Calu3 (cell line): ENCODE measurements at places on chromosomes 3 and 15.

- no peak for DNase-seq
Observed at GRCh38 chr3:12556314-12556689, 585 bp upstream of the MKRN2 start.

DNA sequence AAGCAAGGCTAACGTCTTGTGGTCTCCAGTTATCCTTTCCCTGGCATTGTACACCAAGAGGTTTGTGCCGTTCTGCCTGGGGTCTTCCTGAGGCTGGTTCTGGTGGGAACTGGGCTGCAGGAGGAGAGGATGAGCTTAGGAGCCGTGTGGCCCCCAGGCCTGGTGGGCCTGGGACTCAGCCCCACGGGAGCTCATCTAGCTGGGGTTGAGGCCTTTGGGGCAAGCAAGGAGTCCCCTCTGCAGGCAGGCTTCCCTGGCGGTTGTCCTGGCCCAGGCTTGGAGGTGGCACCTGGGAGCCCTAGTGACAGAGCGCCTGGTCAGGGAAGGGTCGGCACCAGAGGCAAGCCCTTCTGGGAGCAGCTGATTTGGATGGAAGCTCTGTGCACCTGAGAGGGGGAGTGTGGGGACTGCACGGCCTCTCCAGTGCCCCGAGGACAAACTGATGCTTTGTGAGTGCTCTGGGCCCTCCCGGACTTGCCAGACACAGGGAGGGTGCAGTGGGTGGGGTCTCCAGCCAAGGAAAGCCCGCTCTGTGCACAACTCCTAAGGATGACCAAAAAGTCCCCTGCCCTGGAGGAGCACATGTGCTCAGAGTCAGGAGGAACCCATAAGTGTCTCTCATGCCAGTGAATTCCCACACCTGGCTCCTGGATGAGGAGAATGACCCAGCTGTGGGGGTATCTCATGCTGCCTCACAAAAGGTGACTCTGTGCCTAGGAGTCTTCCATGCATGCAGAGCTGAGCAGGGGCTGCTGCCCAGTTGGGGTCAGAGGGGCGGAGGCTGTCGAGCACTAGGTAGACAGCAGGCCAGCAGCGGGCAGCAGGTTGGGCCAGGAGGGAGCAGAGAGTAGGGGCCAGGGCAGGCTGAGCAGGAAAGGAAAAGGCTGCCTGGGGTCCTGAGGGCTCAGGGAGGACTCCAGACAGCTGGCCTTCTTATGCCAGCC, 2.7 kb downstream of the PAK6 start:
- DNase-seq = no peak

DNA sequence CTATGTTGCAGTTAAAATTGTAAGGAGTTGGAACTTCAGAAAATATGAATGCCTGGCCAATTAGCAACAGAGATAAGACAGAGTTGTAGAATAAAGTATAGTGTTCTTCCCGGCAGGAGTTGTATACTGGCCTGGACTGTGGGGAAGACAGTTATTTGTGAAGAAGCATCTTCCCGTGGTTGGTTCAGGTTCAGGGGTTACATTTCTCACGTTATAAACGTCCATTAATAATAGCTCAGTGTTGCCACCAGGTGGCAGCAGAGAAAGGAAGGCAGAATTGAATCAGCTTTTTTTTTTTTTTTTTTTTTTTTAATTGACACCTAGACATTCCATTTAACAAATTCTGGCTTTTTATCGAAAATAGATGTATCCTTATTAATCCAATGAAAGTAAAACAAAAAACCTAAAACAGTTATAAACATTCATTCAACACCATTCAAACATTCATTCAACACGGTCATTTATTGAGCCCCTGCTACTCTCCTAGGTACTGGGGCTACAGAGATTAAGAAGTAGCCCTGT, 66.4 kb upstream of the NR2E3 start:
- peak; percentile 77 for DNase-seq

DNA sequence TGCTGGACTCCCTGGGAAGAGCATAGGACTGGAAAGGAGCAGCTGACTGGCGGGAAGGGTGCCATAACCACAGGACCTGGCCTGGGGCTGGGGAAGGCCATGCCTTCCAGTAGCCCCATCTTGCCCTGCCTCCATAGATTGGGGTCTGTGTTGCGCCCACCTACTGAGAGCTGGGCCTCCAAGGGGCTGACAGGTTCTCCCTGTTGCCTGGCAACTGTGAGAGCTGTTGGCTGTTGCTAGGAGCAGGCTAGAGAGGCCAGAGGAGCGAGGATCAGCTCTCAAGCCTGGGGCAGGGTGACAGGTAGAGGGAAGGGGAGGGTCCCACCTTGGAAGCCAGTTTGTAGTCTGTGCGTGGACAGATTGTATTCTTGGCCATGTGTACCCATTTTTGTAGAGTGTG, 2.8 kb upstream of the GNAI2 start:
- no peak for DNase-seq

DNA sequence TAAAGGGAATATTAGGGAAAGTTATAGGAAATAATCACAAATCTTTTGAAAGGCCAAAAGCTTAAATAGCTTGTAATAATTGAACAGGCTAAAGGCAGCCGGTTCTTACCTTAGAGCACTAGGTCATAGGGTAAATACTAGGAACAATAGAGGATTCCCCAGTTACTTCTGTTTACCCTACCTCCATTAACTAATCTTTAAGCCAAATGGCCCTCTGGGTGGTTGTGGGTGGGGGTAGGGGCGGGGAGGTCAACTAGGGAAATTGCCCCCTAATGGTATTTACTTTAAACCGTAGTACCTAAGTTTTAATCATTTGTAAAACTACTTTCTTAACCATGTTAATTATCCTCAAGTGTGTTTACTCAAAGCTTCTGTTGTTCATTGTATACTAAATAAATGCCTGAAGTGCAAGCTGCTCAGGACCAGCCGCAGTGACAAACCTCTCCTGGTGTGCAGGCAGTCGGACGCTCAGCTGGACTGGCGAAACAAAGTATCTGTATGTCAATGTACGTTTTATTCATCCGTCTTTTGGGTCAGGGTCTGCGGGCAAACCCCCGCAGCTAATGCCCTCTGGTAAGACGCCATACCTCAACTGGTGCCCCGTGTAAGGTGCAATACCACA, 18.9 kb downstream of the MAGEL2 start:
- no peak for DNase-seq

DNA sequence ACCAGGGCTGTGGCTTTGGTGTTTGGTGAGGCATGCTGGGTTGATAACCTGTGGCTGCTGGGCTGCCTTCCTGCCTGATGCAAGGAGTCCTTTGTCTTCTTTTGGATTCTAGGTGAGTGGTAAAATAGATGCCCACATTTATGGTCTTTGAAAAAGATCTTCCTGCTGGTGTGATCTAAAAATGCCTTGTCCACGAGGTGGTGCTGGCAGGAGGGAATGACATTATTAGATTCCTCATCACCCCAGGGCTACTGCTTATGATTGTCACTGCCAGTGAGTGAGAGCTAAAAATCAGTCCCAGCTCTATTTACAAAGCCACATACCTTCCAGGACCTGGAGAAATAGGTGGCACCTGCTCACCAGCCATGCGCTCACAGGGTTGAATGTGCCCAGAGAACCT, 355.5 kb upstream of the ROPN1 start:
- DNase-seq = no peak

DNA sequence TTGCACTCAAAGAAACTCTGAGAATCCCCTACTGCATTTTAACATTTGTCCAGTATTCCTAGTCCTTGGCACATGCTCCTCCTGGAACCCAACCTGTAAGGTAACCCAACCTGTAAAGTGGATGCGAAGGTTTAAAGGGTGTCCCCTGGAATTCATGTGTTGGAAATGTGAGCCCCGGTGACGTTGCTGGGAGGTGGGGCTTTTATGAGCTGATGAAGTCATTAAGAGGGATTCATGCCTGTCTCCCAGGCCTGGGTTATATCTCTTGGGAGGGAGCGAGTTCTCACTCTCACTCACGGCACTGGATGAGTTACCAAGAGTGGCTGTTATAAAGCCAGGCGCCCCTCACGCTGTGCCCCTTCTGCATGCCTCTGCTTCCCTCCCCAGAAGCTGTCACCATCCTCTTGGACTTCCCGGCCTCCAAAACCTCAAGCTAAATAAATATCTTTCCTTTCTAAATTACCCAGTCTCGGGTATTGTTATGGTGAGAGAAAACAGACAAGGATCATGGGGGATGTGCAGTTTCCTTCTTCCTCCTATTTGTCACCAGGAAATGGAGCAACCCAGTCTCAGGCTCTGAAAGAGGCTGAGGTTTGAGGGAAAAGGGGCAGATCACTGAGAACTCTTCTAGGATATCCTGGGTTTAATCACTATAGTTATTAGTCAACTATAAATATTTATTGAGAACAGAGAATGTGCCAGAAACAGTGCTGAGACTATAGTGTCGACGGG, 7.6 kb downstream of the XXYLT1 start:
- no peak for DNase-seq

GRCh38 chr15:90062023-90062442, 40.2 kb downstream of the IDH2 start:
- no peak for DNase-seq

GRCh38 chr3:134797057-134797740, 2.1 kb downstream of the EPHB1 start:
- DNase-seq = no peak

DNA sequence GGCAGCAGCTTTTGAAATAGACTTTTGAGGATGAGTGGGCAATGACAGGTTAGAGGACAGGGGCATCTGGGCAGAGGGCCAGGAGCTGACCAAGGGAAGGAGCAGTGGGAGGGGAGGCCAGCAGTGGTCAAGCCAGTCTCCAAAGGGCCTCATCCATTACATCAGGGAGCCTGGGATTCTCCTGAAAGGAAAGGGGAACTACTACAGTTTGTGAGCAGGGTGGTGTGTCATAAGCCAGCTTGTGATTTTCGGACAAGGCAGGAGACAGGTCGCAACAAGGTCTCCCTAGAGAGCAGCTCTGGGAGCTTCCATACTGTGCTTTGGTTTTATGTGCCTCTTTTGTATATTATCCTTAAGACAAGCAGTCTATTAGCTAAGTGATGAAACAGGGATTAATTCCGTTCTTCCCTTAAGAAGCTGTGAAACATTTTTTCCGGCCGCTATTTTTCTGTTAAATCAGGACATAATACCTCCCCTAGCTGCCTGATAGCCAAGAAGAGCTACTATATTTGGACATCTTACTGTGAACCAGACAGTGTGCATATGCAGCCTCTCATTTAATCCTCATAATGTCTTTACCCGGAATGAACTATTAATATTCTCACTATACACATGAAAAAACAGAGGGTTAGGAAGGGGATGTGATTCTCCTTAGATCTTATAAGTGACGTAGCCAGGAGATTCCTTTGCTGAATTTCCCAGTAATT, 46.4 kb downstream of the C2CD4B start:
- DNase-seq = no peak

DNA sequence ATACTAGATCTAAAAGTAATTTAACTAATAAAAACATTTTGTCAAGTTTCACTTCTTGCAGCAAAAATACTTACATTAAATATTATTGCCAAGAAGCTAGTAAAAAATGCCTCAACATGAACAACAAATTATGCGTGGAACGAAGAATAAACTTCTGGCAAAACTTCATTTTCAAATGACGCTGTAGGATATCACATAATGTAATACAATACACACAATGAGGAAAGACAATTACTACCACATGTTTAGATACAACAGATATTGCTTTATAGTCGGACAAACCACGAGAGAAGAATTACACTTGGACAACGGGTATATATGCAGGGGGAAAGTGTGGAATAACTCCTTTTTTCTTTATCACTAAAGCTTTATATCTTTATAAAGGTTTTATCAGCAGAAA, 21.6 kb downstream of the P3H2 start:
- DNase-seq = no peak

DNA sequence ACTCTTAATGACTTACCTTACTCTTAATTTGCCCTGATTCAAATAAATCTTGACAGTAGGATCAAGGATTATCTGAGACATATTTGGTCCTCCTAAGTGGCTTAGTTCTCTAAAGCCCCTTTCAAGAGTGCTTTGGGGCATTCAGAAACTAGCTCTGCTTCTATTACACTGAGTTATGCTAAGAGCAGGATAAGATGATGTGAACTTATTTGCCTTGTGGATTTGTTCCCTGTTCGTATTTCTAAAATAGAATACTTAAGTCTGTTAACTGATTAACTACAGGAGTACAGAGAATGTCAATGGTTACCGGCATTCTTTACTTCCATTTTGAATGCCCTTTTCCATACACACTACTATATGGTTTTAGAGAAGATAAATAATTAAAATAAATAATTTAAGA, 14.8 kb upstream of the FRMD4B start:
- no peak for DNase-seq

GRCh38 chr3:58462829-58463180, 29.1 kb upstream of the KCTD6 start:
- DNase-seq = no peak

- DNase-seq = no peak
Observed at GRCh38 chr15:25394898-25395297, 43.9 kb downstream of the UBE3A start.

- DNase-seq = no peak
Observed at GRCh38 chr3:43010638-43011037, 31.5 kb downstream of the GASK1A start.

DNA sequence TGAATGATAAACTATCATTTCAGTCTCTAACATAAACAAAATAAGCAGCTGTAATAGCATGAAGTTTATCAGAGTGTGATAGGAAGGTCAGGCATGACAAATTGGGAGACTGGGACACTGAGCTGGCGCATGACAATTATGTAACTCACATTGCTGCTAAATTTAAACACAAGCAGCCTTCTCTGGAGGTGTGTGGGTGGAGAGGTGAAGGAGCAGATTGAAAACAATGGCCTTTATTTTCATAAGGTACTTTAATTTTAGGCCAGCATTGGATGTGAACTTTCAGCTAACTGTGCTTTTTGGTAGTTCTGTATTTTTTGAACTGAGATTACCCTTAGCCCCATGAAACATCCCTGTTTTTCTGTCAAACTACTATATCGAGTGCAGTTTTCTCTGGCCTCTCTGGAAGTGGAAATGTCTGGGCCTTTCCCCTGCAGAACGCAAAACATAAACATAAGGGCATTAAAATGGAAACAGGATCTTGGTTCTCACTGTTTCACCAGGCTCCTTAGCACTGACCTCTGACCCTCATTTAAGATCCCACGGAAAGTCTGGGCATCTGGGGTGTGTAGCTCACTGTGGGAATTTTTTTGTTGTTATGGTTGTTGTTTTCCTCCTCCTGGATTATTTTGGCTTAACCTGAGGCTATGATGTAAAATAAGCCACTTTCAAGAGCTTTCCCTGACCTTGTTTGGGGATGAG, 160.1 kb upstream of the DPH6 start:
- no peak for DNase-seq

- DNase-seq = peak; percentile 12
Observed at GRCh38 chr3:106824856-106825255, 552.4 kb upstream of the CCDC54 start.

- DNase-seq = no peak
Observed at GRCh38 chr3:153242896-153243295, 80.9 kb downstream of the RAP2B start.
